ENCODE measurements at places on chromosomes 6 and 20.

GRCh38 chr20:5734602-5735001, 15.6 kb upstream of the SHLD1 start:
- DNase-seq, result no peak

DNA sequence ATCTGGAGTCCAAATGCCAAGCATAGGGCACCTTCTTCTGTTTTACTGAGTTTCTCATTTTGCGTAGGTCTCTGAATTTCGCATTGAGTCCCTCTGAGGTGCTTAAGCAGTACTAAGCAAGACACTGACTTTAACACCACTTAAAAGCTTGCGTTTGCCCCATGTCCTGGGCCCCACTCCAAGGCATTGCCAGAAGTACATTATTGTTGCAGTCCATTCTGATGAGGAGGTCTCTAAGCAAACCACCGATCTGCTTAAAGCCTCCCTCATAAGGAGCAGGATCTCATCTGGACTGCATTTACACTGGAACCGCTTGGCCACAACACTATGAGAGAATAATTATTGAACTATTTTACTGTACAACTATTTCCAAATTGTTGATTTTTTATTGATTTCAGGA, 16.3 kb downstream of the BMP2 start:
- DNase-seq, result no peak

GRCh38 chr6:119676961-119677360, 327.4 kb upstream of the MAN1A1 start:
- no peak for DNase-seq

DNA sequence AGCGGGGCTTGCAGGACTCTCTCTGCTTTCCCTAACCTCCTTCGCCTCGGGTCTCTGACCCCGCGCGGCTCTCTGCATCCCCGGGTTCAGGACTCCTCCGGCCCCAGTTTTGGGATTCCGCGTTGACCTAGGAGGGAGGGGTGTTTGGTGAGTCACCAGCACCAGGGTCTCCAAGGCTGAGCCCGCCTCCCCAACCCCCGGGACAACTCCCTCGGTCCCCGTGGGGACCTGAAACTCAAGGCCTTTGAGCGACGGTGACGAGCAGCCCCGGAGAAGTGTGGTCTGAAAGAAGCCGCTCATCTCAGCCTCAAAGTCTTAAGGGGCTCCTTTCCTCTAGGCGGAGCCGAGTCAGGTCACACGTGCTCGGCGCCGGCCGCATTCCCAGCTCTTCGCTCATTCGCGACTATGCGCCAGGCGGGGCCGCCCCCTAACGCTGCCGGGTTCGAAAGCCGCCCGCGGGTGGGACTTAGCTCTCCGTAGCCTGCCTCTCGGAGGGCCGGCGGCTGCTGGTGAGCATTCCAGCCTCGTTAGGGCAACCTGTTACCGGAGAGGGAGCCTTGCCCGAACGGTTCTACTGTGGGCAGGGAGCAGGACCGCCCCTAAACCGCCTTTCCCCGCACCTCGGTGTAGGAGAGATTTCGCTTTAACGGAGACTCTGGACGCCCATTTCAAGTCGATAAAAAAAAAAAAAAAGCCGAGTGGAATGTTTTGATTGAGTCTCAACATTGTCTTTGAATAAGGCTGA, 3.0 kb upstream of the PRDM13 start:
- no peak for DNase-seq

GRCh38 chr6:117195728-117196127, 69.6 kb upstream of the VGLL2 start:
- DNase-seq, result no peak

- no peak for DNase-seq
Measured at GRCh38 chr20:50571466-50571865, 61.3 kb downstream of the PTPN1 start.

DNA sequence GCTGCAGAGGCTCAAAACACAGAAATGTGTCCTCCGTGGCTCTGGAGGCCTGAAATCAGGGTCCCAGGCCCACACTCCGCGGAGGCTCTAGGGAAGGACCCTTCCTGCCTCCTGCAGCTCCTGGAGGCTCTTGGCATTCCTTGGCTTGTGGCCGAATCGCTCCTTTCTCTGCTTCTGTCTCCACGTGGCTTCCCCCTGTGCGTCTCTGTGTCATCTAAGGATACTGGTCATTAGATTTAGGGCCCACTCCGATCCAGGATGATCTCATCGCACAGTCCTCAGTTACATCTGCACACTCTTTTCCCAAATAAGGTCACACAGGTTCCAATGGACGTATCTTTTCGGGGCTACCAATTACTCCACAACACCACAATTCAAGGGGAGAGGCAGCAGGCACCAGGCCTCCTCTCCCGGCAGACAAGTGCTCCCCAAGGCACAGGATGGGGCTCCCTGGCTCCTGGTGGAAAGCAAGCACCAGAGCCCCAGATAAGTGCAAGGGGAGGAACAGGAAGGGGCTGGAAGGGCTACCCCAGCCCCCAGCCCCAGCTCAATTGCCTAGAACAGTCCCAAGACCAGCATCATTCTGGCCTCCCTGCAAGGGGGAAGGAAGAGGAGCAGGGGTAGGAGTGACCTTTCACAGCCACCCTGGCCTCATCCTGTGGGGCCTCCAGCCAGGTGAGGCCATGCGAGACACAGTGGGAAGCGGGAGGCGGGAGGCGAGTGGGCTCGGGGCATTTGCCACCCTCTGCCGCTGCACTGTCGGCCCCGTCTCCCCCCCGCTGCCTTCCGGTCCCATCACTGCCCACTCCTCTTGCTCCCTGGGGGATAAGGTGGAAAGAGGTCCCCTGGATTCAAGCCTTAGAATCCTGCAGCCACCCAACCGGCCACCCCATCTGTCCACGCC, 16.3 kb downstream of the NTSR1 start:
- no peak for DNase-seq

DNA sequence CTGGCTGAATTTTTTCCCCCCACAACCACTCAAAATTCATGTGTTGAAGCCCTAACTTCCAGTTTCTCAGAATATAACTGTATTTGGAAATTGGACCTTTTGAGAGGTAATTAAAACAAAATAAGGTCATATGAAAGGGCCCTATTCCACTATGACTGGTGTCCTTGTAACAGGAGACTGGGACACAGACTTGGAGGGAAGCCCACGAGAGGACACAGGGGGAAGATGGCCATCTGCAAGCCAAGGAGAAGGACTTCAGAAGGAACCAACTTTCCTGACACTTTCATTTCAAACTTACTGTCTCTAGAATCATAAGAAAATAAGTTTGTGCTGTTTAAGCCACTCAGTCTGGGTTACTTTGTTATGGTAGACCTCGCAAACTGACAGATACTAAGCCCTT, 134.6 kb downstream of the ATXN1 start:
- DNase-seq, result no peak

DNA sequence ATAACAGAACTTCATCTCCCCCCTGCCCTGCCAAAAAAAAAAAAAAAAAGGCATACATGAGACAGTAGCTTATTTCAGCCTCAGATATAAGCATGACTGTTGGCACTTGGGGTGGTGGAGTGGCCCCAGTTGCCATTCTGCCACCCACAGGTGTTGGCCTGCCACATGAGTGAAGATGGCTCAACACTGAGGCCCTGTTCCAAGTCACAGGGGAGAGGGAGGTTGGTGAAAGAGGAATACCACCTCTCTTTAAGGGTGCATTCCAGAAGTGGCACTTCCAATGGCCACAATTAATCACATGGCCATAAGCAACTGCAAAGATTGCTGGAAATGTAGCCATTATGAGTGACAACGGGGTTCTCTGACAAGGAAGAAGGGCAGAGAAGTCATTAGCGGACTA, 61.9 kb upstream of the JARID2 start:
- peak; percentile 4 for DNase-seq

GRCh38 chr20:3340443-3340842, 67.0 kb downstream of the DNAAF9 start:
- no peak for DNase-seq

GRCh38 chr6:26157251-26158075, 70.2 kb downstream of the HFE start:
- DNase-seq, result no peak

DNA sequence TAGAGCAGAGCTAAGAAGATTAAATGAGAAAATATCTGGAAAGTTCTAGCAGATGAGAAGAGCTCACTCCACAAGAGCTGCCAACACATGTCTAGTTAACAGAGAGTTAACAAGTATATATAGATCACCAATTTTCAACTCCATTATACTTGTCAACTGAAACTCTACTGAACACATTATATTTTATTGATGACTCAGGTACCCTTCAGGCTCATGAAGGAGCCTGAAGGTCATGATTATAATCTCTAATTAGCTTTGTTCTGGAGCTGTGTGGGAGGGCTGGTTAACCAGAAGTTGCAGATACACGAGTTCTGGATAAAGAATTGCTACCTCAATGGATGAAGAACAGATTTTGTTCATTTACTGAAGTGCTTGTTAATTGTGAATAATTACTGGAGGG, 42.1 kb upstream of the PTPRT start:
- no peak for DNase-seq

GRCh38 chr6:42428326-42429041, 23.2 kb downstream of the TRERF1 start:
- no peak for DNase-seq

DNA sequence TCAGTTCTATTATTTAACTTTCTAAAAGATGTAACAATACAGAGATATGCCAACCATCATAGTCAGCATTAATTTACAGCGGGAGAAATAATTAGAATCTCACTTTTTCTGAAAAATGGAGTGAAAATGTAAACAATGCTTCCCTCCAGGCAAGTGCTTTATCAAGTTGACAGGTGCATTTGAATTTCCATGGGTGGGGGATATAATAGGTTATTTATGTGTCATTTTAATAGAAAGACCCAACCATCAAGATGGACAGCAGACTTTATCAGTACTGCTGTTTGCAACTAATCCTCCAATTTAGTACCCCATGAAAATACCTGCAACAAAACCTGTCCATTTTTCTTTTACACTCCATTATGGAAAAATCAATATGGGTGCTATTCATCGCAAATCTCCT, 780.1 kb downstream of the TFAP2A start:
- no peak for DNase-seq

- DNase-seq, result no peak
Measured at GRCh38 chr6:5906340-5906670, 100.4 kb downstream of the NRN1 start.

DNA sequence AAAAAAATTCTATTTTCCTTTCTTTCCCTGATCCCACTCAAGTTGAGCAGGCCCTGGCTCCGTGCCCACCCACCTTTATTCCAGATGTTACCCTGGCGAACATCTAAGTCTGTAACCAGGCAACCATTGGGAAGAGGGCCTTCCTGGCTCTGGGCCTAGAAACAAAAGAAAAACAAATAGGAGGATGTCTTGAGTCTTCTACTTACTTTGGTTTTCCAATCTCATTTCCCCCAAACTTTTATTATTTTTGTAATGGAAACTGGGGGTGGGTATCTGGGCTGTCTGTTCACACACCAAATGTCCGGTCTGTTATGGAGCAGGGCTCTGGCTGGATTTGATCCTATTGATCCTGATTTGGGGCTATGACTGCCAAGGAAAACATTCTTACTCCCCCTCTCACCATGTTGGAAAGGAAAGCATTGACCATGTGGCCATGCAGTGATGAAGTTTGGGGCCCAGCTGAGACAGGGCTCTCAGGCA, 744.1 kb downstream of the DHX35 start:
- no peak for DNase-seq

DNA sequence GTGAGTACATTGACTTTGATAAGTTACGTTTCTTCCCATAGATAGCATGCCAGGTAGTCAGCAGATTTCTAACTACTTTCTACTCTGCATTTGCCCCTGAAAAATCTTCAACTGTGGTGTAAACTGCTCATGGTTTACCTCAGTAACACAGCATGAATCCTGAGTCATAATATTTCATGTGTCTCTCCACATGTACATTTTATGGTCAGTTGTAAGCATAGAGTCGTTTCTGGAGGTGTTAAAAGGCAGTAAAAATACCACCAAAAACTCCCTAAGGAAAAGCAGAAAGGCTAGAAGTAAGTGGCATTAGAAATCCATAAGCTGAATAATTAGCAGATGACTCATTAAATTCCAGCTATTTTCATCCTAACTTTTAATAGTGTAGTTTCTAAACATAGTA, 4.1 kb upstream of the GPR63 start:
- no peak for DNase-seq

DNA sequence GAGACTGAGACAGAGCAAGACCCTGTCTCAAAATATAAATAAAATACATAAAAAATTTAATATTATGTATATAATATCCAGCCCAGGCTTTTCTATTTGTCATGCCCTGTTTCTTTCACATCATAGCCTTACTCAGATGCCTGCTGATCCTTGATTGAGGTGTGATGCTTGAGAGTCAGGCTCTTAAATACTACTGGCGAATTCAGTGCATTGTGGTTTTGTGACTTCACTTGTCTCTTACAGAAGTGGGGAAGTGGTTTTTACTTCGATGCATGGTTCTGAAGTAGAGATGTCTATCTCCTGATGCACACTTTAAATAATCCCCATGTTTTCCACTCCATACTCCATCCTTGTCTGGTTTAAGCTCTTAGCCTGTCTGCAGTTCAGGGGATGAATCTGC, 29.1 kb downstream of the ASXL1 start:
- DNase-seq, result no peak

DNA sequence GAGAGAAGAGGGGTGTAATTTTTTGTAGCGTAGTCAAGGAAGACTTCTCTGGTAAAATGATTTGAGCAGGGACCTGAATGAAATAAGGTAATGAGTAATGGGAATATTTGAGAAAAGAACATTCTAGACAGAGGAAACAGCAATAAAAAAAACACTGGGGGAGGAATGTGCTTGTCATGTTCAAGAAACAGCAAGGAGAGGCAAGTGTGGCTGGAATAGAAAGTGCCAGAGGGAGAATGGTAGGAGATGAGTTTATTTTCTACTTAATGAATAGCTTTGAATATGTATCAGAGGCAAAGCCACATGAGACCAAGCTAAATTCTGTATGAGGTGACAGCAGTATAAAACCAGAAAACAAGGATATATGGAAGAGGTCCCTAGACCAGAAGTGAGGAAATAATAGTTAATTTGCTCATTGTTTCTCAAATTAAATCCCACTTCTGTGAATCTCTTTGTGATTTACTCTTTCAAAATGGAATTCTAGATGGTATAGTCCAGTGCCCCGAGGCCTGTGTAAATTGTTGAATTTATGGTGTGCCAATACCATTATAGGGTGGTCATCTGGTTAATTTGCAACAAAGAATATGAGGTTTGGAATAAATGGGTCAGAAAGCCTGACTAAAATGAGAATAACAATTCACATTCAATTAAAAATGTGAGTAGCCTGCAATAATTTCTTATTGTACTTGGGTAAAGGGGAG, 170.2 kb downstream of the CDKAL1 start:
- DNase-seq, result no peak

- no peak for DNase-seq
Measured at GRCh38 chr20:58996226-58996611, 10.8 kb downstream of the CTSZ start.

GRCh38 chr6:3334555-3334954, 75.8 kb downstream of the PSMG4 start:
- no peak for DNase-seq

- DNase-seq, result no peak
Measured at GRCh38 chr6:129577691-129578090, 132.3 kb downstream of the ARHGAP18 start.

DNA sequence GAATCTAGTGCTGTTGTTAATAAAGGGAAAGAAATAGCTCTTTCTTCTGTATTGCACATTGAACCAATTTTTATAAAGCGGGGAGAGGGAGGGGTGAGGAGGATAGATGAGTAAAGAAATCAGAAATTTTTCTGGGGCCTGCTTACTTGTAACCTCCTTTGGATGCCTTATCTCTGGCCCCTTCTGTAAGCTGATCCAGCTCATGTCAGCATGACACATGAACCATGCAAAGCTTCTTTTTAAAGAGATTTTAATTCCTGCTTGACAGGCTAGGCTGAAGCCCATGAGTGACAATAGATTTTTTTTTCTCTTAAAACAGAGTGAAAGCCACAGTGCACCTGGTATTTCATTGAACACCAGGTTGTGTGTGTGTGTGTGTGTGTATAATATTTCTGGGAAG, 325.3 kb downstream of the PRL start:
- DNase-seq, result no peak

Measured in stimulated activated CD4-positive, alpha-beta T cell treated with anti-CD3 and anti-CD28 coated beads, TNF-alpha, amount 100 ng/mL, for 48 hours (primary cell).